ENCODE measurements at places on chromosomes 7 and 10.

DNA sequence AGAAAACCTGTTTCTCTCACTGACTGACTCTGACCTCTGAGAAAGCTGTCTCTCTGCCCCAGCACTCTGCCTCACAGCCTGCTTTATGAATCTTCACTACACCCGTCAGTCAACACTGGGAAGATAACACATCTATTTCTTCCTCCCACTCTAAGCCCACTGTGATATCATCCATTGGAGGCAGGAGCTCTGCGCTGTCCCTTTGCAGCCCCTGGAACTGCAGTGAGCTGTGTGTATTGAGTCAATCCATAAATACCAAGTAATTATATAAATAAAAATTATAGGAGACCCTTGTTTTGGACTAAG, 17.2 kb upstream of the FXYD4 start:
- DNase-seq: no peak

GRCh38 chr7:142720986-142721385, 28.3 kb upstream of the PRSS1 start:
- DNase-seq: no peak

DNA sequence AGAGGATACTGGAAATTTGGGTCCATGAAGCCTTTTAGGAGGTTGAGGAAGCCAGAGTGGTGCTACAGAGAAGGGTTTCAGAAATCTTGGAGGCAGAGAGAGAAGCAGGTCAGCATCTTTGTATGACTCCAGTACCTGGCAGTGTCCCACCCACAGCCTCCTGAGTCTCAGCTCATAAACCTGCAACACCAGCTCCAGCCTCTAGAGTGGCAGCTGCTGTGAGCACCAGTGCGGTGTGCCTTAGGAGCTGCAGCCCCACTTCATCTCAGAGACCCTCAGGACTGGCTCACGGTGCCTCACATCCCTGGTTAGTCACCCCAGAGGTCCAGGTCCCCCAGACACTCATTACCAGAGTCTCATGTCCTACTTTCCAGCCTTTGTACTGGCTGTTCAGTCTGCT, 84.8 kb upstream of the PRKAR2B start:
- no peak for DNase-seq

DNA sequence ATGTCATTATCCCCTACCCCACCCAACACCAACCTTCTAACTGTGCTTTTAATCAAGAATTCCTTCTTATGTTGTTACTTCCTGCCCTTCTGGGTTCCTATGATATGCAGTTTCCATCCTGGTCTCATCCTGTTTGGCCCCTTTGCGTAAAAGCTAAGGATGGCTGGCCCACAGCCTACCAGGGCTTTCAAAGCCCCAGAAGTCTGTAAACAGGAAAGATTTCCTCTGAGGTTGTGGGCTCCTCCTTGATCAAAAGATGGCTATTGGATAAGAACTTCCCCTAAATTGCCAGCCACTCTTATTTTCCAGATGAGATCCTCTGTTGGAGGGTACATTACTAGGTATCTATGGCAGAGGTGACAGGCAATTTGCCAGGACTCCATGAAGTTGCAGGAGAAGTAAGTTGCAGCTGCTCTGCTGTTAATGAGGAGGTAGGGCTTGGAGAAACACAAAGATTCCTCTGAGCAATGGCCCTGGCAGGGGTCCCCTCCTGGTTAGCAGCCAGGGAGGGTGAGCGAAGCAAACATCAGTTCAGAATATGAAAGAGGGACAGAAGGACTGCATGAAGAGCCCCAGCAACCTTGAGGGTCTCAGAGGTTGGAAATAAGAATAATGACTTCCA, 32.1 kb downstream of the NRP1 start:
- DNase-seq: no peak

DNA sequence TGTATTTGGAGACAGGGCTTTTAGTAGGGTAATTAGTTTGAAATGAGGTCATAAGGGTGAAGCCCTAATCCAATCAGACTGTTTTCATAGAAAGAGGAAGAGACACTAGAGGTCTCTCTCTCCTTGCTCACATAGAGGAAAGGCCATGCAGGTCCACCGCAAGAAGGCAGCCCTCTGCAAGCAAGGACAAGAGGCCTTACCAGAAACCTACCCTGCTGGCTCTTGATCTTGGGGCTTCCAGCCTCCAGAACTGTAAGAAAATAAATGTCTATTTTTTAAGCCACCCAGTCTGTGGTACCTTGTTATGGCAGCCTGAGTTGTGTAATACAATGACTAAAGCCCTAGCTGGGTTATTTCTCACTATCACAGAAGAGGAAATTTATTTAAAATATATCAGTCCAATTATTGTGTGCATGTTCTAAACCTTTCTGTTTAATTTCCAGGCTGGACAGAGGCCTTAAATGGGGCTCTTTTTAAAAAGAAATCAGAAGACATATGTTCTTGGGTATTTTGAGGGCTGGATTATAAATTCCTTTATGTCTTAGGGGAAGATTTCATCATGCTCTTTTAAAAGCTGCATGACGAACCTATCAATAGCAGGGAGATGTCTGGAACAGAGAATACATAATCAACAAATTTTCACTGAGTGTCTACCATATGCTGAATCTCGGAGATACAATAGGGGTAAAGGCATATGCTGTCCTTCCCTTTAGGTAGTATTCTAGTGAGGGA, 12.9 kb upstream of the TMEM26 start:
- no peak for DNase-seq

DNA sequence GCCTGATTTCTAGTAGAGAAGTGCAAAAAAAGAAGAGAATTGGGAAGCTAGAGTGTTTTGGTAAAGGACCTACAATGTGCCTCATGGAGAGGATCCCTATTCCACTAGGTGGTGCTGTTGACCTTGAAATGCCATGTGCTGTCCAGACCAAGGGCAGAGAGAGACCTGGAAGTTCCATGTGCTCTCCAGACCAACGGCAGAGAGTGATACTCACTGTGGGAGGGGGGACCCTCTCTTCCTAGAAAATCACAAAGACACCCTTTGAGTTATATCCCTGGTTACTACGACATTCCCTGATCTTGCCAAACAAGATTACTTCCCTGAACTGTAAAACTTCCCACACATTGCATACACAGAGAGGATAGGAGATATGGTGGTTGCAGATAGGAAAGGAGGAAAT, 212.7 kb upstream of the ZNF804B start:
- DNase-seq: no peak

- no peak for DNase-seq
These were observed 142.7 kb downstream of the CTNNA3 start for GRCh38 chr10:67553254-67553653.
